ENCODE measurements at places on chromosomes 4 and X. TPM values are rescaled to one million over a fixed set of nuclear protein-coding genes. Genes with fewer than 3 reads are reported as not detected.

STEEP1 gene
- 12.6 TPM for total RNA-seq

DNA sequence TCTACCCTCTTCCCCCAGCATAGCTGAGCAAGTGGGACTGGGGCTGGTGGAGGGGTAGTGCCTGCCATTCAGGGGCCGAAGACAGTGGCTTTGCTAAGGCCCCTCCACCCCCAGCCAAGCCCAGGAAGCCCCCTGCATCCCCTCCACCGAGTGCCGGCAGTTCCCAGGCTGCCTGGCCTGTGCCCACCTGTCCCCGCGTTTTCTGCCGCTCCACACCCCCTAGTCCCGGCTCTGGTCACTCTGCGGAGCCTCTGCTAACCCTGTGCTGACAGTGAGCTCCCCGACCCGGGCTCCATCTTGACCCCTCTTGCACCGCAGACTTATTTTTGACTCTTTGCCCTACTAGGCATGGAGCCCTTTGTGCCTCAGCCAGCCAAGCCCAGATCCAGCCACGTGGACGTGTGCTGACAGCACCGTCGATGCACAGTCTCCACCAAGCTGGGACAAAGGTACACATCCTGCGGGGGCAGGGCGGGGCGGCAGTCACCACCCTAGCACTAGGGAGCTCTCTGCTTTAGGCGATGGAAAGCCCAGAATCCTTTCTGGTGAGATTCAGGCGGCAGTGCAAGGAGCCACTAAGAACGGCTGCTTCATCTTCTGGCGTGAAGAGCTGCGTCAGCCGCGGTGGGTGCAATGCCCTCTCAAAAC, 96.6 kb downstream of the PHKA2 start:
- DNase-seq: peak; percentile 75

ERAS gene
- not detected for total RNA-seq

TBC1D19 gene
- total RNA-seq: 8.8 TPM

Measured in Right ventricle myocardium inferior (tissue), 1 donor.